Activated CD4-positive, alpha-beta T cell treated with anti-CD3 and anti-CD28 coated beads, Interleukin-2, amount 10 ng/mL, durations not matched to agents 7 days and 5 days (primary cell): ENCODE measurements at places on chromosomes 2 and 18.
A peak's percentile ranks its signal among the peaks of the same experiment; 100 is the strongest.

DNA sequence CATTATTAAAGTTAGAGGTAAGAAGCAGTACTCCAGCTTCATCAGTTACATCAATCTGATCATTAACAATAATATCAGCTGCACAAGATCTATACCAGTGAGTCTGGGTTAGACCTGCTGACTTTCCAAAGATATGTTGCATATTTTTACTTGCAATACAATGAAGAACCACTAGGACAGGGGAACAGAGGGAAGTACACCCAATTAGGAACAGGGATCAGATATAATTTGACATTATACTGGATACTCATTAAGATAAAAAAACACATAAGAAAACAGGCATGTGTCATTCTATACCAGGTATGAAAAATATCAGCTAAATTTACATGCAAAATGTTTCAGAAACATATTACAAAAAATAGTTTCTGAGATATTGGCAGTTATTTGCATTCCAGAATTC lies 995.1 kb upstream of the DDX18 start:
- no peak overlapping the region for H3K4me3 ChIP-seq
- DNase-seq: no peak
- no peak overlapping the region for H3K27ac ChIP-seq

DNA sequence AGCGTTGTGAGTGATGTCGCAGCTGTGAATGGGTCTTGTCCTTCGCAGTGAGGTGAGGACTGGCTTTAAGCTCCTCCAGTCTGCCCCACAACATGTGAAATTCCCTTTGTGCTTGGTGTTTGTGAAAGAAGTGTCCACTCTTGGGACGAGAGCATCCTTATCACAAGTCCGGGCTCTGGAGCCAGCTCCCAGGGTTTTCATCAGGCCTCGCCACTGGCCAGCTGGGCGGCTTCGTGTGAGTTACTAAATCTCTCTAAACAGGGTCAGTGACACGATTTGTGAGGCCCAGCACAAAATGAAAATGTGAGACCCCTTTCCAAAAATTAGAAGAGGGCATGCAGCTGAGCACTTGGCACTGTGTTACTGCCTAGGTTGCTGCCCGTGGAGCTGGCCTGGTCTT lies 115.9 kb downstream of the VAPA start:
- DNase-seq: no peak
- H3K36me3 ChIP-seq: no peaks in the 10 kb centered on the region
- H3K4me3 ChIP-seq: no peak overlapping the region
- H3K27me3 ChIP-seq: peaks cover 12% of the 10 kb centered on the region

DNA sequence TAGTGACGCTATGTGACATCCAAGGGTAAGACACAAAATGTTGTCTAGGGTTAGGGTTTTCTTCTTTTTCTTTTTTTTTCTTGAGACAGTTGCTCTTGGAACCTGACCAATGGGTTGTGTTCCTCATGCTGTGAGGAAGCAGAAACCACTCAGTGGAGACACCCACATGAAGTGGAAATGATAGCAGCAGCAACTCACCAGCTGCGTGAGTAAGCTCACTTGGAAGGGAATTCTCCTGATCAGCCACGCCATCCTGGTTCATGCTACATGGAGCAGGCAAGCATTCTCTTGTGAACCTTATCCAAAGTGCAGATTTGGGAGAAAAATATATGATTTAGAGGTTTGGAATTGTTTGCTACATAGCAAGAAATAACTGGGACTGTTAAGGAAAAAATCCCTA lies 863.7 kb downstream of the EPHA4 start:
- no peak overlapping the region for H3K4me3 ChIP-seq
- H3K27ac ChIP-seq: no peak overlapping the region
- no peaks in the 10 kb centered on the region for H3K4me1 ChIP-seq
- H3K27me3 ChIP-seq: no peaks in the 10 kb centered on the region
- no peaks in the 10 kb centered on the region for H3K36me3 ChIP-seq

GRCh38 chr2:181077128-181077709 lies 96.8 kb downstream of the UBE2E3 start:
- no peaks in the 10 kb centered on the region for H3K36me3 ChIP-seq
- no peak overlapping the region for H3K27ac ChIP-seq
- DNase-seq: peak; percentile 57
- H3K4me1 ChIP-seq: peaks cover 8% of the 10 kb centered on the region
- H3K27me3 ChIP-seq: no peaks in the 10 kb centered on the region
- no peak overlapping the region for H3K4me3 ChIP-seq
